ENCODE measurements at places on chromosomes 5 and 9. TPM values are rescaled to one million over a fixed set of nuclear protein-coding genes. Genes with fewer than 3 reads are reported as not detected.

The ADGRV1 gene
- polyA plus RNA-seq = 12.5 TPM

The CCL28 gene
- polyA plus RNA-seq = 4.2 TPM

The SYK gene
- polyA plus RNA-seq = 26.2 TPM

The PCDHGB6 gene
- polyA plus RNA-seq = 7.3 TPM

The HEMGN gene
- polyA plus RNA-seq = 1.5 TPM

The STPG3 gene
- polyA plus RNA-seq = 1.5 TPM

The PCDHB2 gene
- polyA plus RNA-seq = 6.6 TPM

The CYLC2 gene
- polyA plus RNA-seq = not detected

All from left kidney (tissue), 8 donors.